ENCODE measurements at places on chromosomes 3 and 15. TPM values are rescaled to one million over a fixed set of nuclear protein-coding genes. Genes with fewer than 3 reads are reported as not detected.

Gene PLA2G4E
- 0.54 TPM for total RNA-seq

Gene IQCH
- total RNA-seq = 11.2 TPM

Gene CASR
- 0.31 TPM for total RNA-seq

Gene RHCG
- 1.5 TPM for total RNA-seq

Gene CPNE9
- 0.63 TPM for total RNA-seq

Gene MINDY4B
- total RNA-seq = 2.5 TPM

Gene TSC22D2
- 12.3 TPM for total RNA-seq

Gene TYRO3
- total RNA-seq = 12.1 TPM

Gene CSPG5
- 0.66 TPM for total RNA-seq

Gene CLCN2
- 13.6 TPM for total RNA-seq

Gene GLCE
- total RNA-seq = 12.2 TPM

Gene NEDD4
- 11.8 TPM for total RNA-seq

Gene XIRP1
- total RNA-seq = 0.05 TPM

Gene RETNLB
- total RNA-seq = 7.4 TPM

Gene CCR3
- total RNA-seq = not detected

Gene FSD2
- 0.60 TPM for total RNA-seq

Gene TBL1XR1
- 75.2 TPM for total RNA-seq

Gene CCR9
- total RNA-seq = 0.39 TPM

Gene C3orf49
- total RNA-seq = 0.23 TPM

Gene PAK2
- total RNA-seq = 36.9 TPM

Gene HDC
- not detected for total RNA-seq

Gene HES1
- 20.1 TPM for total RNA-seq

Gene TAGLN3
- 229 TPM for total RNA-seq

Gene CNTN4
- 11.4 TPM for total RNA-seq

Gene AP3B2
- total RNA-seq = 30.0 TPM

Gene PXYLP1
- 66.9 TPM for total RNA-seq

Gene PIK3CB
- total RNA-seq = 8.9 TPM

Gene IFT57
- 32.9 TPM for total RNA-seq

Gene TMC3
- 0.16 TPM for total RNA-seq

Gene CTSH
- 4.3 TPM for total RNA-seq

Gene HRG
- total RNA-seq = 0.19 TPM

Gene NTRK3
- 59.2 TPM for total RNA-seq

Gene KLF15
- 1.8 TPM for total RNA-seq

Gene C2CD4A
- 0.13 TPM for total RNA-seq

Gene CYP8B1
- total RNA-seq = 0.30 TPM

Gene AGBL1
- 0.13 TPM for total RNA-seq

Gene CHRD
- total RNA-seq = 4.5 TPM

Gene GOLGA8T
- total RNA-seq = 1.3 TPM

Gene CGNL1
- total RNA-seq = 0.88 TPM

Gene CPEB1
- total RNA-seq = 10.9 TPM

All from motor neuron (in vitro differentiated cells).